GM23248 (cell line): ENCODE measurements at places on chromosomes 11 and 22.

DNA sequence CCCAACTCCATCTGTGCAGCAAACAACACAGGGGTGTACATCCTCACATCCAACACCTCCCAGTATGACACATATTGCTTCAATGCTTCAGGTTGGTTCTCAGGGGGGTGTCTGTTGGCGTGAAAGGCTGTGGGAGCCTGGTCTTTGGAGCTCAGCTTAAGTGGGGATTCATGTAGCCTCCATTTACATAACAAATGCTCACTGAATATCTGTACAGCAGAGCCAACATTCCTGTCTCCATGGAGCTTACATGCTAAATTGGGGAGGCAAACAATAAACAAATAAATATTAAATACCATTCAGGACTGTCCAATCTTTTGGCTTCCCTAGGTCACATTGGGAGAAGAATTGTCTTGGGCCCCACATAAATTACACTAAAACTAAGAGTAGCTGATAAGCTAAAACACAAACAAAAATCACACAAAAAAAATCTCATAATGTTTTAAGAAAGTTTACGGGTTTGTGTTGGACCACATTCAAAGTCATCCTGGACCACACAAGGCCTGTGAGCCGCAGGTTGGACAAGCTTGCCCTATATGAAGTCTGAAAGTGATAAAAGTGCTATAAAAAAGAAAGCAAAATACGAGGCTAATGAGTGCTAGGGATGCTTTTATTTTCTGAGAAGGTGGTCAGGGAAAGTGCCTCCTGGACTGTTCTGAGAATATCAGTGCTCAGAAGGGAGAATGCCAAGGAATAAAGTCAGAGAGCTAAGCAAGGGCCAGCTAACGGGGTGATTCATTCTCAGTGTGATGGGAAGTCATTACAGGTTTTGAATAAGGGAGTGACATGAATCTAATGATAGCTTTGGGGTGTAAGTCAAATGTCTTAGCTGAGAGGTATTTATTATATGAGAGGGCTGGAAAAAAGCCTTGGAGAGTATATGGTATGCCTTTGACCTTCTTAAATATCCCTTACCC lies 41.6 kb downstream of the CD44 start:
- peak; percentile 86 for DNase-seq

DNA sequence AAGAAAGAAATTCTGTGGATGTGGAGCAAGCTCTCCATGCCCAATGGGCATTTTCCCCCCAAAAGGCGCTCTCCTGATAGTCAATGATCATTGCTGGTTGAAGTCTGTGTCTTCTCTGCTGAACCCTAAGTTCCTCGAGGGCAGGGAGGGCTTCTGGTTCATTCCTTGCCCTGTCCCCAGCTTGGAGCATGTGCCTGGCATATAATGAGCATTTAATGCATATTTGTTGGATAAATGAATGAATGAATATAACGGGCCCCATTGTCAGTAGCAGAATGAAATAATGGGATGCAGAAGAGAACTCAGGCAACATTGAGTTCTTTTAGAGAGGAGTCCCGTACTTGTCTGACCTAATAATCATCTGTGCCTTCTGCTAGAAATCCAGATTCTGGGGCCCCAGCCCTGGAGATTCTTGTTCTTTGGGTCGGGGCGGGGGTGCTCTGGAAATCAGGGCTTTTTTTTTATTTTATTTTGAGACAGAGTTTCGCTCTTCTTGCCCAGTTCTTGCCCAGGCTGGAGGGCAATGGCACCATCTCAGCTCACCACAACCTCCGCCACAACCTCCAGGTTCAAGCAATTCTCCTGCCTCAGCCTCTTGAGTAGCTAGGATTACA lies 64.4 kb downstream of the CD82 start:
- no peak for DNase-seq

- DNase-seq, result no peak
Observed at GRCh38 chr11:29166306-29166705, 850.5 kb downstream of the KCNA4 start.

- DNase-seq, result no peak
Observed at GRCh38 chr11:35671396-35672127, 9.0 kb downstream of the TRIM44 start.

DNA sequence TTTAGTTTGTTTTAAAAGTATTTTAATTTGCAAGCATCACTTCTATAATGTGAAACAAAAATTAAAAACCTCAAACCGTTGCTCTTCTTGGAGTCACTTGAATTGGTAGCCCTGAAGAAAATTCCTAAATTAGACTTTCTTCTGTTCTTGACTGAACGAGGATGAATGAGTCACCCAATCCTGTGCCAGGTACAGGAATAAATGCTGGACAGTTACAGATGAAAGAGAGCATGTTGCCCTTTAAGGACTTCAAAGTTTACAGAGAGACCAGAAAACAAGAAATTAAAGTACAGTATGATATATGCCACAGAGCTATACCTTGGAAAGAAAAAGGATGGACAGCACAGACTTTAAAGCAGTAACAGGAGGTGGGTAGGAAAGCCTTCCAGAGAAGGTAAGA lies 41.3 kb upstream of the CXCR5 start:
- DNase-seq, result peak; percentile 50
